ENCODE measurements at places on chromosomes 1 and 21.

DNA sequence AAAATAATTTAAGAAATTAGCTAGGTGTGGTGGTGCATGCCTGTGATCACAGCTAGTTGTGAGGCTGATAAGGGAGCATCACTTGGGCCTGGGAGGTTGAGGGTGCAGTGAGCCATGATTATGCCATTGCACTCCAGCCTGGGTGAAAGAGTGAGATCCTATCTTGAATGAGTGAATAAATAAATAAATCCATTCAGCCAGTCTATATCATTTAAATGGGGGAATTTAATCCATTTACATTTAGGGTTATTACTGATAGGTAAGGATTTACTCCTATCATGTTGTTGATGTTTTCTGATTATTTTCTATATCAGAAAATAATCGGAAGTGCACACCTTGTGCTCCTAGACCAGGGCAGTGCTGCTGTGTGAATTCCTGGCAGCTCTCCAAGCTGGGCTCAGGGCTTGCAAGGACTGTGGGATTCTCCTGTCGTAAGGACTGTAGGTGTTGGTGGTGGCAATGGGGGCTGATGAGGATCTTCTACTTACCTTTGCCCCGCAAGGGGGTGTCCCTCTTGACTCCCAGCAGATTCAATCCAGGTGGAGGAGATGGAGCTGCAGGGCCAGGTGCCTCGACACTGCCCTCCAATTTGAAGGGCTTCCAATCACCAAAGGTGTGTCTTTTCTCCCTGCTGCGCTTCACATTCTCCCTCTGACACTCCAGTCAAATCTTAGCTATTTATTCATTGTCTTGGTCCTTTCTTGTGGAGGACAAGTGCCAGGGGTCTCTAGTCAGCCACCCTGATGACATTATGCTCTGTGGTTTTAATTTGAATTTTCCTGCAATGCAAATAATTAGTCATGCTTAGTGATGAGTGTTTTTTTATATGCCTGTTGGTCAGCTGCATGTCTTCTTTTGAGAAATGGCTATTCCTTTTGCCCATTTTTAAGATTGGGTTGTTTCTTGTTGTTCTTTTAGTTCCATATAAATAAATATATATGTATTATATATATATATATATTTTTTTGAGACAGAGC lies 14.1 kb upstream of the TRAPPC10 start:
- DNase-seq = no peak

GRCh38 chr1:109909561-109909960 lies 1.1 kb upstream of the CSF1 start:
- no peak for DNase-seq

DNA sequence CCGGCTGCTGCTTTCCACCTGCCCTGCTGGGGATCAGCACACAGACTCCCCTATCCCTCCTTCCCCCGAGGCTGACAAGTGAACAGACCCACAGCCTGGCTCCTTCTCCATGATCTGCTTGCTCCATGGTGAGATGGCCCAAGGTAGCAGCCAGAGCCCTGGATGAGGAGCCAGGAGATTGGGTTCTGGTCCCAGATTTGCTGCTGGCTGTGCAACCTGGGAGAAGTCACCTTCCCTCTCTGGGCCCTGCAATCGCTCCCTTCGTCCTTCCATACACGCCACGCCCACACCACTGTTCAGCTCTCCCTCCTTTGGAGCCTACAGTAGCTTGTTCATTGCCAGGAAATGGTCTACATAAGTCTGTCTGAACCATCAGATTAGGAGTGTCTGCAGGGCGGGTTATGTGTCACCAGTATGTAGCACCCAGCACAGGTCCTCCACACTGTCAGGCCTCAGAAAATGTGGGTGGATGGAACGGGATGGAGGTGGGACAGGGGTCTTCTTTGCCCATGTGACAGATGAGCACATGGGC lies 9.2 kb upstream of the EPHA8 start:
- no peak for DNase-seq

GRCh38 chr1:201149400-201149799 lies 4.9 kb downstream of the TMEM9 start:
- DNase-seq = no peak

DNA sequence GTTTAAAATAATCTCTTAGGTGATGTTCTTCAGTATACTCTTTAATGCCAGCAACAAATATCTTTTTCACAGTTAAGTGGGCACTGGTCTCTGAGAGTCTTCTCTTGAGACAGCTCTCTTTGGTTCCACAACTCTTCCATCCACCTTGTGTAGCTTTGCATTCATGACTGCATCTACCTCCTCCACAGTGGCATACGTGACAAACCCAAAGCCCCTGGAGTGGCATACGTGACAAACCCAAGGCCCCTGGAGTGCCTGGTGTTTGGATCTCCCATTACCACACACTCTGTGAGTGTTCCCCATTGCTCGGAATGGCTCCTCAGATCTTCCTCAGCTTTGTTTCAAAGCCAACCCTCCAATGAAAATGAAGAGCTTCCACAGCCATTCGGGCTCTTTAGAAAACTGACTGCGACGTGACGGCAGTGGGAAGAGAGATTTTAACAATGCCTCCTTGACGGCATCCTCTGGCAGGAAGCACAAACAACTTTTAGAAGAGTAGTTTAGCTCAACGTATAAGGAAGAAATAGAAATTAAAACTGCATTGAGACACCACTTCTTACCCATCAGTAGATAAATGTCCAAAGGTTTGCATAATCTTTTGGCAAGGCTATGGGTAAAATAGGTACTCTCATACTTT lies 45.8 kb downstream of the SLC30A7 start:
- DNase-seq = no peak

DNA sequence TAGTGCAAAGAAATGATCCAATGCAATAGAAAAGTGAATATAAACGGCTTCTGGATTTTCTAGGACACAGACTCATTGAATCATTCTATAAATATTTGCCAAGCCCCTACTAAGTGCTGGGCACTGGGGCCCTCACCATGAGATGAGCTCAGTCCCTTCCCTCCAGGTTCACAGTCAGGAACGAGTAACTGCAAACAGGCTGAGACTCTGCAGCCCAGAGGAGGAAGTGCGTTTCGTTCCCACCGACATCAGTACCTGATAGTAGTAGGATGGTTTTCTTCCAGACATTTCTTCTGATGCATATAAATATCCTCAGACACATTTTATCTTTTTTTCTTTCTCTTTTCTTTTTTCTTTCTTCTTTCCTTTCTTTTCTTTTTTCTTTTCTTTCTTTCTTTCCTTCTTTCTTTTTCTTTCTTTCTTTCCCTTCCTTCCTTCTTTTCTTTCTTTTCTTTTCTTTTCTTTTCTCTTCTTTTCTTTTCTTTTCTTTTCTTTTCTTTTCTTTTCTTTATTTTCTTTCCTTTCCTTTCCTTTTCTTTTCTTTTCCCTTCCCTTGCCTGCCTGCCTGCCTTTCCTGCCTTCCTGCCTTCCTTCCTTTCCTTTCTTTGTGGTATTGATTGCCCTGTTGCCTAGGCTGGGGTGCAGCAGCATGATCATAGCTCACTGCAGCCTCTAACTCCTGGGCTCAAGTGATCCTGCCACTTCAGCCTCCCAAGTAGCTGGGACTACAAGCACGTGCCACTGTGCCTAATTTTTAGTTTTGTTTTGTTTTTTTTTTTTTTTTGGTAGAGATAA lies 135.4 kb downstream of the DISC1 start:
- no peak for DNase-seq

DNA sequence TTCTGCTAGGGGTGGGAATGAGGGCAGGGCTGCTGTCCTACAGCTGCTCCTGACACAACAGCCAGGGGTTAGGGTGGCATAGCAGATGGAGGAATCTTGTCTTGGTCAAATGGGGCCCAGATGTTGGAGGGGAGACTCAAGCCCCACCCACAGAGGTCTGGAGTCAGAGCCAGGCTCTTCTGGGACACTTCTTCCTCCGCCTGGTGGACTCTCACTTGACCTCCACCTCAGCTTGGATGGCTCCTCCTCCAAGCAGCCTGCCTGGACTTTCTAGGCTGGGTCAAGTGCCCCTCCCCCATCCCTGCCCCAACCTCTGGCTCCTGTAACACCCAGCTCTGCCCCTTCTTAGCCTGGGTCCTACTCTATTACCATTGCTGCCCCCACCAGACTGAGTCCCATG lies 35.5 kb downstream of the EPHA2 start:
- no peak for DNase-seq

GRCh38 chr1:206421616-206422340 lies 48.5 kb upstream of the IKBKE start:
- DNase-seq = no peak

- no peak for DNase-seq
Measured at GRCh38 chr1:83828456-83828855, 170.5 kb downstream of the TTLL7 start.

DNA sequence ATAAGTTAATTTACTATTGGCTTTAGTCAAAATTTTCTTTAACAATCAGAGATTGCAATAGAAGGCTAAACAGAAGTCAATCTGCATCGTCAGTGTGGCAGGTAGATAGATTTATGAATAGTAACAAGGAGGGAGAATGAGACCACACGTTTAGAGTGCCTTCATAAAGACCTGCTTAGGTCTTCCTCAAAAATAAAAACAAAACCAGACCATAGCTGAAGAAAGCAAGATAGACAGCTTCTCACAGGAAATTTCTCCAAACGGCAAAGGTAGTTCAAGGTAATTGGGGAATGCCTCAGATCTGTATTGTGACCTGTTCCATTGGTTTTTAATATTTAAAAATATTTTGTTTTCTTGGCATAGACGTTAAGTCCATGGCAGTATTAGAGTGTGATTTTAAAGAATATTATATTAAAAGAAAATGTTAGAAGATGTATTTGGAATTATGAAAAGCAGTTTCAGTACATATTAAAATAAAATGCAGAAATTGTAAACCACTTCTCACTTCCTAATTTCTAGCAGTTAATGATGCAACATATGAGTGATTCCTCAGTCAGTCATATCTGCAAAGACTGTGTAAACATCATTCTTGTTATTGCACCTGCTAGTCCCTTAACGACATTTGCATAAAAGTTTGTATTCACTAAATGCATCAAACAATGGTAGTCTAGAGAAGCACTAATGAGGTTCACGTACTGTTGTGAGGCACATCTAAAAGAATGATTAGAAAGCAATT lies 278.0 kb downstream of the HLX start:
- DNase-seq = no peak

GRCh38 chr1:178774263-178774662 lies 49.2 kb downstream of the RALGPS2 start:
- no peak for DNase-seq

DNA sequence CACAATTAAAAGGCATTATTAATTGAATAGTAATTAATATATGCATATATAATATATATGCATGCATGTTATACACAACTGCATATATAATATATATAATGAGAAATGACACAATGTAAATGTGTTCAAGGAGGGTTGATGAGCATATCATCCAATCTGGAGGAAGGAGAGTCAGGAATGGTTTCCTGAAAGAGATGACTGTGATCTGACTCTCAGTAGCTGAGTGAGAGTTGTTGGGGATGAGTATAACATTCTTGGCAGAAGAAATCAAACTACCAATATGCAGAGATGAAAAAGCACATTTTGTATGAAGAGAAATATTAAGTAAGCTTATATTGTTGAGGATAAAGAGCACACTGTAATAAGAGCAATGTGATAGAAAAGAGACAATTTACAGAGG lies 37.3 kb downstream of the F13B start:
- DNase-seq = no peak

DNA sequence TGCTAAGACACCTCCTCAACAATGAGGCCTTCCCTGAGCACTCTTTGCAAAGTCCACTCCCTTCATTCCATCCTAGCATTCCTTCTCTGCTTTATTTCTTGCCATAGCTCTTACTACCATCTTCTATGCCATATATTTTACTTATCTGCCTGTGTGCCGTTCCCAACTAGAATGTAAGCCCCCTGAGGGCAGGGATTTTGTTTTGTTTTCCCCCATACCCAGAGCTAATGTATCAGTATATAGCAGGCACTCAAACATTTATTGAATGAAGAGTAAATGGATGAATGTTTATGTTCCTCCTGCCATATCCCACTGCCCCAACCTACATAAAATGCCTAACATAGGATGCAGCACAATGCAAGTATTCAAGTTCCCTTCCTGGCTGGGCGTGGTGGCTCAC lies 14.9 kb upstream of the PPP1R15B start:
- DNase-seq = no peak

DNA sequence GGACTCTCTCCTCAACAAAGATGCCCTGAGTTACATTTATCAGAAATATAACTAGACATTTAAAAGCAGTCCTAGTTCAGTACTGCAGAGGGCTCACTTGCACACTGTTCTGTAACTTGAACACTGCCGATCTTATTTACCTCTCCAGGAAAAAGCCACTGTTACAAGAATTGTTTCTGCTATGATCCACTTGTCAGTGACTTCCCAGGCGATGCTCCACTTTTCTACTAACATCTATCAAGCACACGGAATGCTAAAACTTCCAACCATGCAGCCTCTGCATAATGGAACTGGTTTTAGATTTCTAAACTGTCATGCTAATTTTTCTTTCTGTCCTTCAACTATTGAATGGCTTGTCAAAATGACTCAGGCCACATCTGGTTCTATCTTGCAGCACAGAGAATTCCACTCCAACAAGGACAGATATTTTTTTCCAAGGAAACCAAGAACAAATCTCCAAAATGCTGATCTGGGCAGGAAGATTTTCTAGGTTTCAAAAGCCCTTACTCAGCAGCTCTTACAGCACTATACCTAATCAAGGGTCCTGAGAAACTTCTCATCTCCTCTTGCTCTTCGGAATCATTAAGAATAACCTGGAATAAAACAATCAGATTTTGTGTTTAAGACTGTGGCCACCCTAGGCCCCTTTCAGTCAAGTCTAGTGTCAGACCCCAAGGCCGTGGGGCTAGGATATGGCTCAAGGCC lies 9.9 kb downstream of the SEC16B start:
- no peak for DNase-seq

- DNase-seq = no peak
Measured at GRCh38 chr1:216205176-216205575, 218.1 kb downstream of the USH2A start.

DNA sequence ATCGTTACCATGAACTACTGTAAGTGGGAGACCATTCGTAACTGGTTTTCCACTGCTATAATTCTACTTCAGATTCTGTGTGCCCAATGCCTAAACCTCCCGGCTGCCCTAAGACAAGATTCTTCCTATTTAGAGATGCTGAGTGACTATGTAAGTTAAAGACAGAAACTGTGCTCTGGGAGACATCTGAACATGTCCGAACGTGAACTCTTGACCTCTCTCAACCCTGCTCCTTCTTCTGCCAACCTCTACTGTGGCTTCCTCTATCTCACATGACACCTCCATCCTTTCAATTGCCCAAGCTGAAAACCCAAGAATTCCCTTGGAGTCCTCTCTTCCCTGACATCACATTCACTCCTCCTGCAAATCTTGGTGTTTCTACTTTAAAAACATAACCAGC lies 182.9 kb downstream of the AKT3 start:
- no peak for DNase-seq

All from activated CD4-positive, alpha-beta T cell treated with anti-CD3 and anti-CD28 coated beads, Interleukin-2, amount 50 U/mL, for 4 hours (primary cell).